Inflammatory macrophage treated with lipopolysaccharide for 4 hours (primary cell): ENCODE measurements at places on chromosomes 6 and 20.

DNA sequence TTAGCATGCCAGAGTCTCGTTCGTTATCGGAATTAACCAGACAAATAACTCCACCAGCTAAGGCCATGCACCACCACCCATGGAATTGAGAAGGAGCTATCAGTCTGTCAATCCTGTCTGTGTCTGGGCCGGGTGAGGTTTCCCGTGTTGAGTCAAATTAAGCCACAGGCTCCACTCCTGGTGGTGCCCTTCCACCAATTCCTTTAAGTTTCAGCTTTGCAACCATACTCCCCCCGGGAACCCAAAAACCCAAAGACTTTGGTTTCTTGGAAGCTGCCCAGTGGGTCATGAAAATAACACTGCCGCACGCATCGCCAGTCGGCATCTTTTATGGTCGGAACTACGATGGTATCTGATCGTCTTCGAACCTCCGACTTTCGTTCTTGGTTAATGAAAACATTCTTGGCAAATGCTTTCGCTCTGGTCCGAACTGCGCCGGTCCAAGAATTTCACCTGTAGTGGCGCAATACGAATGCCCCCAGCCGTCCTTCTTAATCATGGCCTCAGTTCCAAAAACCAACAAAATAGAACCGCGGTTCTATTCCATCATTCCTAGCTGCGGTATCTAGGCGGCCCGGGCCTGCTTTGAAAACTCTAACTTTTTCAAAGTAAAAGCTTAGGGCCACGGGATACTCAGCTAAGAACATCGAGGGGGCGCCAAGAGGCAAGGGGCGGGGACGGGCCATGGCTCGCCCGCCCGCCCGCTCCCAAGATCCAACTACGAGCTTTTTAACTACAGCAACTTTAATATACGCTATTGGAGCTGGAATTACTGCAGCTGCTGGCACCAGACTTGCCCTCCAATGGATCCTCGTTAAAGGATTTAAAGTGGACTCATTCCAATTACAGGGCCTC lies 1958.5 kb upstream of the DEFB115 start:
- DNase-seq = no peak

DNA sequence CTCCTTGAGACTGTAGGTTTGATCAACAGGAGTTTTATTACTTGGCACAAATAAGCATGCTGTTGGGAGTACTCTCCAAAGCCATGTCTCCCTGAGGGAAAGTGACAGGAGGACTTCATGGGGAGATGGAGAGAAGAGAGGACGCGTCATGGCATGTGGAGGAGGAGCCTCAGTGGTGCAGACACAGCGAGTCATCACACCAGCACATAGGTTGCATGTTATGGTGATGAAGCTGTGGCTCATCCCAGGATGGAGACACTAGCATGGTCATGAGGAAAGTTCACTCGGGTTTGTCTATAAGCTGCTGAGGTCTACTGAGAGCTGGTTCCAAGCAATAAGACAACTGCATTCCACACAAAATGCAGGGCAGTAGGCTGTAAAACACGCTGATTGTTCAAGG lies 13.2 kb upstream of the SSTR4 start:
- DNase-seq = peak; percentile 57

DNA sequence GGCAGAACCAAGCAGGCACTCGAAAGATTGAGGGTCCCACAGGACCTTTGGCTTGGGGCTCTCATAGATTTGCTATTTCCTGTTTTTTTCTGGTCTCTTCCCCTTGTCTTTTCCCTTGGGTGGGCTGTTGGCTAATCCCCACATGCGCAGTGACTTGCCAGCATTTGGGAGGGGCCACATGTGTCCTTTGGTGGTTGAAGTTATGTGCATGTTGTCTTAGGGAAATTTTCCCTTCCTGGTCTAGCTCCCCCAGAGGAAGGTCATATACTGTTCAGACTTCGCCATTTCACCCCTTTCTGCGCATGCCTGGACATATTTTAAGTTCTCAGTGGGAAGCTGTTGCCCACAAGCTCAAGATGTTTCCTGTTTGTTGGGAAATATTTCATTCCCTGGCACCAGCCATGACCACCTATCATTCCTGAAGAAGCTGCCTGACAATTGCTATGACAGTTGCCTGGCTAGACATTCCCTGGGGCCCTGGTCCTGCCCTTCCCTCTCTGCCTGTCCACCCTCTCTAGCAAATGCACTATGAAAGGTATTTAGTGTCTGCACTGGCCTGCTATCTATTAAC lies 156.2 kb upstream of the THBS2 start:
- peak; percentile 6 for DNase-seq

GRCh38 chr20:62595491-62595890 lies 46.8 kb upstream of the SLCO4A1 start:
- DNase-seq = peak; percentile 63

DNA sequence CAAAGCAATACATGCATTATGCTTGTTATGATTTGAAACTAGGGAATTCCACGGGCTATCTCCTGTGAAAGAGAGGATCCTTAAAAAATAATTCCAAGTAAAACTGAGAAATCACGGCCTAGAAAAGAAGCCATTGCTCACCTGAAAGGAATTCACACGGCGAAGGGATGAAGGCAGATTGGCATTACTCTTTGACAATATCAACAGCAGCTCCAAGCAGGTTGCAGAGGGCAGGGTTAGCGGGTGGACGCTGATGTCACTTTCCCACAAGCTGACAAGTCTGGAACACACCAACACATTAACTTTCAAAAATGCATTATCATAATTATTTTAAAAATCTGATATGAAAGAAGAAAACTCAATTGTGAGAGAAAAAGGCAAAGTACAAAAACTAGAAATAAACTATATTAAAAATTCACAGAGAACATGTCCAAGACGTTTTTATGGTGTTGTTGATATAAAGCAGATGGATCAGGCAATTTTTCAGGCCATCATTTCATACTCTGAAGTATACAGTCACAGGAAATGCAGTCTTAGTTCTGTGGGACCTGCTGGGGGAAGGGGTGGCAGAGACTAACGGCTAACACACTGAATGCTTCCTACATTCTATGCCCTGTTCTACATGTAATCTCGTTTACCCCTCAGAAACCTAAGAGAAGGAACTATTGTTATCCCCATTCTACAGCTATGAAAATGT lies 108.3 kb downstream of the UBE3D start:
- DNase-seq = no peak

- peak; percentile 86 for DNase-seq
Observed at GRCh38 chr6:166958926-166959861, 2.8 kb upstream of the RNASET2 start.

- no peak for DNase-seq
Observed at GRCh38 chr6:43278524-43279078, 19.5 kb upstream of the SLC22A7 start.

DNA sequence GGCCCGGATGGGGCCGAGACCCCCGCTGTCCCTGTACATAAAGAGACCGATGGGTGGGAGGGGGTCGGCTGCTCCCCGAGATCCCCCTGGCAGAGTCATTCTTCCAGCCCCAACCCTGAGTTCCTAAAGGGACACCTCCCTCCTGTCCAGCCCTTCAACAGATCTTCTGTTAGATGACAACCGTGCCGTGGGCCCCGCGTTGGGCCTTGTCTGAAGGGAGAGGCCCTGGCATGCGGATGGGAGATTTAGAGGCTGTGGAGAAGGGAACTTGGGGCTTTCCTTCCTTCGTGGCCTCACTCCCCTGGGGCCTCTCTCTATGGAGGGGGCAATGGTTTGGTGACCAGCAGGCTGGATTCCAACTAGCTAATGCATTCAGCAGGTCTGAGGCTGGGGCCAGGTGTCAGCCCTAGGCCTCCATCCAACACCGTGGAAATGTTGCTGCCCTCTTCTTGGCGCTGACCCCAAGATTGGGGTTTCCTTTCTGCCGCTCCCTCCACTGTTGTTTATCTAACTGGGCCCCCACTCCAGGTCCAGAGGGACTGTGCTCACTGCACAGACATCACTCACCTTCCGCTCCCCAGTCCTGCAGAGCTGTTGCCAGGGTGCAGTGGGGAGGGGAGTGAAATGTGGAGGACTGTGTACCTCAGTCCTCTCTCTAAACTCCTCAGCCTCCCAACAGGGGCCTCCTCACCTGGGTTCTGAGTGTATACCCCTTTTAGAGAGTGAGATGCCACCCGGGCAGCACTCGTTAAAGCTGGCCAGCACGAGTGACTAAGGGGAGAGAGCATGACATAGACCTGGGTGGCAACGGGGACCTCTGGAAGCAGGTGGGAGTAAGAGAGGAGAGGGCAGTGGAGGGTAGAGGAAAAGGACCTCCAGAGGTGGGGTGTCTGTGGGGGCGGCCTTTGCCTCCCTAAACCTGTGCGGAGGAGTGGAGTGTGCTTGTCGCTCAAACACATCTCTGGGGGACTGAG lies 6.7 kb downstream of the TMEM151B start:
- DNase-seq = no peak
